ENCODE measurements at places on chromosomes 7 and 10.

DNA sequence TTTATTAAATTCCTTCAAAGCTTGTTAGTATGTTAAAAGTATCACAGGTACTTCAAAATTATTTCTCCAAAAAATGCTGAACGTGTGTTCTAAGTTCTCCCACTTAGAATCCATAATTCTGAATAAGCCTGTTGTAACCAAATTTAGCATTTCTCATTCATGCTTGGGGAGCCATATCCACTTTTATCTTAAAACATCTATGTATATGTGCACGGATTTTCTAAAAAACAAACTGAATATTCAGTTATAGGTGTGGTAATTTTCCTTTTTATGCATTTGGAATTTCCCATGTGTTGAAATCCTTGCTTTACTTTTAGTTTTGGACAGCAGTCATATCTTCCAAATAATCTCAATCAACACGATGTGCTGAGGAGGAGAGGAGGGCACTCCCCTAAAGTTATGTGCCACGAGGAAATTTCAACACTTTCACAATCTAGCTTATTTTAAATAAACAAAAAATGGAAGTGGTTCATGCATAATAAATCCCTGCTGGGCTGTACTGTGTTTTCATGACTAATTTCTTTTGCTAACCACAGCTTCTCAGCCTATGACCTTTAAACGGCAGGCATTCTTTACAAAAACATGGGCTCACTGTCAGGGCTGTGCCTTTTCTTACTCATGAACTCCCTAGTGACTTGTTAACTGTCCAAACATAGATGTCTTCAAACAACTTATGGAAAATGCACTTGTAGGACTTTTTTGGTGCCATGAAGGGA, 380.3 kb upstream of the SEMA3C start:
- DNase-seq, result no peak

DNA sequence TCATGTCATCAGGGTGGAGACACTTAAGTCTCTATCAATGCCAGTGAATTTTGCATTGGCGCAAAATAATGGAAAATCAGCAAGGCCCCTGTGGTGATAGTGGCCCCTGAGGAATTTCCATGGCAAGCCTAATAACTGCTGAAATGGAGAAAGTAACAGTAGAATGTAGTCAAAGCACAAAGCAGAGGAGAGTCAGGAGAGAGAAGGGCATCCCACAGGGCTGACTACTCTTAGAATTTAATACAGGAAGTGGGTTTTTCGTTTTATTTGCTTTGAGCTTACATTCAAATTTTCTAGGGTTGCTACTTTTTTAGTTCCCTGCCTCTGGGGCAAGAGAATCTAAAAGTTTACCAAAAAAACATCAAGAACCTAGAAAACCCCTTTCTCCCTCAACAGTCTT, 39.0 kb downstream of the BZW2 start:
- no peak for DNase-seq

DNA sequence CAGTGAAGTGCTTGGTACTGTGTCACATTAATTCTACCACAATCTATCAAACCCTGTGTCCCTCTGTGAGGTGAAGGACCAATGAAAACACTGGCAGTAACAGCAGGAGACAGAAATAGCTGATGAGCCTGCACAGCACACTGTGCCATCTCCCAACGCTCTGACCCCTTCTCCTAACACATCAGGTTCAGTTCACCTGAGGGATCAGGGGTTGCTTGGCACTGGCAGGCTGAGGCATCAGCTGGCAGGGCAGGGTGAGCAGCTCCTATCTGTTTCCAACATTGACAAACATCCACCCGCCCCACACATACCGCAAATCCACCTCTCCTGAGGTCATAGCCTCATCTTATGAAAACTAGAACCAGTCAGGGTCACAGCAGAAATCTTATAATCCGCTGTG, 120.9 kb downstream of the ICA1 start:
- DNase-seq, result no peak

GRCh38 chr10:66307826-66308225, 618.0 kb upstream of the LRRTM3 start:
- no peak for DNase-seq

- DNase-seq, result no peak
Measured at GRCh38 chr10:68105820-68106219, 3.5 kb upstream of the MYPN start.

DNA sequence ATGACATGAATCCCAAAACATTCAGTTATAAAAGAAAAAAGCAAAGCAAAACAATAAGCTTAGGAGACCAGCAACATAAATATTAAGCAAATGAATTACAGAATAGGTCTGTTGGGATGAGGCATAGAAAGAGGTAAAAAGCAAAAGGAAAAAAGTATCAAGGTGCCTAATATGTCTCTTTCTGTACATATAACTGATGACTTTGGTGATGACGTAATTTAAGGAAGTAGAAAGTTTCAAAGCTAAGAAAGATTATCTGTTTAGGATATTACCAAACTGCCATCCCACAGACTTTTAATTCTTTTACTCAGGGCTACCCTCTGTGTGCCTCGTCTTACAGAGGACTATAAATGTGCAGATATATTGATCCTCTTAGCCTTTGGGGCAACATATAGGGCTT, 1066.5 kb downstream of the SORCS3 start:
- no peak for DNase-seq

- DNase-seq, result no peak
Measured at GRCh38 chr7:75546237-75547015, 54.3 kb downstream of the SPDYE5 start.

- no peak for DNase-seq
Measured at GRCh38 chr7:116501425-116502167, 2.1 kb downstream of the CAV2 start.

- DNase-seq, result no peak
Measured at GRCh38 chr10:106830471-106830870, 334.0 kb downstream of the SORCS1 start.

- DNase-seq, result no peak
Measured at GRCh38 chr7:36920433-36920832, 196.1 kb upstream of the AOAH start.

GRCh38 chr7:115782696-115783490, 247.7 kb downstream of the TFEC start:
- no peak for DNase-seq

GRCh38 chr7:155405399-155406318, 52.3 kb upstream of the EN2 start:
- no peak for DNase-seq

GRCh38 chr7:7318601-7319000, 136.3 kb downstream of the C1GALT1 start:
- DNase-seq, result no peak

- DNase-seq, result no peak
Measured at GRCh38 chr10:9811601-9812000, 1206.1 kb upstream of the CELF2 start.

GRCh38 chr7:23672033-23672432, 8.0 kb upstream of the FAM221A start:
- DNase-seq, result no peak

- DNase-seq, result no peak
Measured at GRCh38 chr10:55058800-55059199, 257.8 kb upstream of the PCDH15 start.
